IMR-90 (cell line): ENCODE measurements at places on chromosomes 7 and 10. TPM values are rescaled to one million over a fixed set of nuclear protein-coding genes. Genes with fewer than 3 reads are reported as not detected.

Gene NUTM2E
- total RNA-seq, result not detected in 2 replicates

DNA sequence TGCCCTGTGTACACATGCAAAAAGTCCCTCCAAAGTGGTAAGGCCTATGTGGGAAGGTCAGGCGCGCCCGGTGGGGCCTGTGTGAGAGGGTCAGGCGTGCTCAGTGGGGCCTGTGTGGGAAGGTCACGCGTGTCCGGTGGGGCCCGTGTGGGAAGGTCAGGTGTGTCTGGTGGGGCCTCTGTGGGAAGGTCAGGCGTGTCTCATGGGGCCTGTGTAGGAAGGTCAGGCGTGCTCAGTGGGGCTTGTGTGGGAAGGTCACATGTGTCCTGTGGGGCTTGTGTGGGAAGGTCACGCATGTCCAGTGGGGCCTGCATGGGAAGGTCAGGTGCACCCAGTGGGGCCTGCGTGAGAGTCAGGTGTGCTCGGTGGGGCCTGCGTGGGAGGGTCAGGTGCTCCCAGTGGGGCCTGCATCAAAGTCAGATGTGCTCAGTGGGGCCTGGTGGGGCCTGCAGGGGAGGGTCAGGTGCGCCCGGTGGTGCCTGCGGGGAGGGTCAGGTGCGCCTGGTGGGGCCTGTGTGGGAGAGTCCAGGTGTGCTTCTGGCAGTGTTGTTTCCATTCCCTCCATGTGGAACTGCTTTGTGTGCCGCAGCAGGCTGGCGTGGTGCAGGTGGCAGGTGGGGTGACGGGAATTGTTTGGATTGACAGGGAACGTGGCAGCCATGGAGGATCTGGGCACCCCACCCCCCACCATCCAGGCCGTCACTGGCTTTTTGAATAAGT, 15.4 kb downstream of the LRRC27 start:
- no peak for DNase-seq

Gene PVRIG
- total RNA-seq, result not detected in 2 replicates

DNA sequence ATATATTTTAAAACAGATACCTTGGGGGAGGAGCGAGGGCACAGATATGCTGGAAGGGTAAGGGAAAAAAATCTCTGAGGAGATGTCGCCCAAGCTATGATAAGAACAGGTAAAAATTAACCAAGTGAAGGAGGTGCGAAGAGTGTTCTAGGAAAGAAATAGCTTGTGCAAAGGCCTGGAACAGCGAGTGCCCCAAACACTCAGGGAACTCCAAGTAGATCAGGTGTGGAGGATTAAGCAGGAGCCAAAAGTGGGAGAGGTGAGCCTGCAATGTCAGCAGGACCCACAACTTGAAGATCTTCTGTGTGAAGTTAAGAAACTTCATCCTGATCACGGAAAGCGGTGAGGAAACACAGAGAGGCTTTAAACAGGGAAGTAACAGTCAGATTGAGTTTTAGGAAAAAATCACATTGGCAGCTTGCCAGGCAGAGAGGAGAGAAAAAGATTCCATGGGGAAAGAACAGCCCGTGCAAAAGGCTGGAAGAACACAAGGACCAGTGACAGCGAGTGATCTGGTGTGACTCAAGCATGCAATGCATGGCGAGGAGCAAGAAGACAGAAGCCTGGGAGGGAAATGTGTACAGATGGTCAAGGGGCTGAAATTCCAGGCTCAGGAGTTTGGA, 30.7 kb downstream of the FGF8 start:
- DNase-seq, result no peak

- DNase-seq, result no peak
These were observed 107.1 kb upstream of the WDR11 start for GRCh38 chr10:120744040-120744439.

DNA sequence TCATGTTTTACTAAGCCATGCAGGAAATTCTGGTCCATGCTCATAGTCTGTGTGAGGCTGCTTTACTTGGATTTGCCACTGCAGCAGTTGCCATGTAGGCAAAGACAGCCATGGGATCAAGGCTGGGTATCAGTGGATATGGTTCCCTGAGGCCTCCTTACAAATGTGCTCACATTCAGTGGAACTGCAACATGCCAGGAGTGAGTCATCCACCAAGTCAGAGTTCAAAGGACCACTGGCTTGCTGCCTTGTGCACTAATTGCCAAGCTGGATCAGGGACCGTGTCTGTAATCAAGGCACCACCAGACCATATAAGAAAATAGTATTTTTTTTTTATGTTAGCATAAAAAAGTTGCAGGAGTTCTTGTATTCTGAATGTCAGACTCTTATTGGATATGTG, 101.0 kb downstream of the CDCA7L start:
- no peak for DNase-seq

DNA sequence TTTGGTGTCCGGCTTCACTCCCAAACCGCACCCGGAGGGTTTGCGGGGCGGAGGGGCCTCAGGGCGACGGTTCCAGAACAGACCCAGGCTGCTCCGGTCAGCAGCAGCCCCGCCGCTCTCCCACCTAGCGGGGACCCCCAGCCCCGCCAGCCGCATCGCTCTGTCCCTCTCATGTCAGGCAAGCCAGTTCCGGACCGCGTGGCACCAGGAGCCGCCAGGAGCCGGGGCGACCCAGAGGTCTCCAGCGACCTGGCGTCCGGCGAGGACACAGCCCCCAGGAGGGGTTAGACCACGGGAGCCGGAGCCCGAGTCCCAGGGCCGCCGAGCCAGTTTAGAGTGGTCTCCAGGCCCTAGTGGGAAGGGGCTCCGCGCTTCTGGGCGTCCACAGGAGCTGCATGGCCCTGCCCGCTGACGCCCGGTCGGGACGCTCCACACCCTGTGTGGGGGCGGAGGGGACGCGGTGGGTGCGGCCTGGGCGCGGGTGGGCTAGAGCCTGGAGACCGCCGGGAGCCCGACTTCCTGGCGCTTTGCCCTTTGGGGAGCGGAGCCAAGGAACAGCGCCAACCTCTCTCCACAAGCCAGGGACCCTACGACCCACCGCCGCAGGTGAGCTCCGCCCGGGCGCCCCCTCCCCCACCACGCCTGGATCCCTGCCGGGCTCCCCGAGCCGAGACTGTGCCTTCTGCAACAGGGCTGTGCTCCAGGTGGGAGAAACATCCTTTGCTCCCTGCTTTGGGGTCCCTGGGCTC, 43.4 kb downstream of the ZNF117 start:
- no peak for DNase-seq

DNA sequence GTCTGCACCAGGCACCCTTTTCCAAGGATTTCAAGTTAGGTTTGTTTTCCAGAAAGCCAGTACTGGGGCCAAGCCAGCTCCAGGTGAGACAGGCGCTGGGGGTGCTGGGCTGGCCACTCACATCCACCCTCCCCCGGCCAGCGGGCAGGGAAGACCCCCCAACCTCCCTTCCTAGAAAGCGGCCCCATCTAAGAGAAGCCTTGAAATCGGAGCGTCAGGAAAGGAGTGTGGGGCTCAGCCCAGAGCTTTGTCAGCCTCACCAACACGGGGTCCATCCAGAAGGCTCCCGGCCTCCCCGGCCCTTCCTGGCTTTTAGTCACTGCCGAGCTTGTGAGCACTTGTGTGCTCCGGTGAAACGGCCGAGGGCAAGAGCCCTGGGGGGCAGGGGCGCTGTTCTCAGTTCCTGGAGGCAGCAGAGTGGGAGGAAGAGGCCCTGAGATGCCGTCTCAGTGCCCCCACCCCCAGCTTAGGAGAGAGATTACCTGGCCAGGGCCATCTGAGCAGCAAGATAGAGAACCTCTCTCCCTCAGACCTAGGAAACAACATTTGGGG, 39.6 kb downstream of the PDGFA start:
- DNase-seq, result no peak

- no peak for DNase-seq
These were observed 3.7 kb downstream of the TRAPPC14 start for GRCh38 chr7:100154651-100155491.

DNA sequence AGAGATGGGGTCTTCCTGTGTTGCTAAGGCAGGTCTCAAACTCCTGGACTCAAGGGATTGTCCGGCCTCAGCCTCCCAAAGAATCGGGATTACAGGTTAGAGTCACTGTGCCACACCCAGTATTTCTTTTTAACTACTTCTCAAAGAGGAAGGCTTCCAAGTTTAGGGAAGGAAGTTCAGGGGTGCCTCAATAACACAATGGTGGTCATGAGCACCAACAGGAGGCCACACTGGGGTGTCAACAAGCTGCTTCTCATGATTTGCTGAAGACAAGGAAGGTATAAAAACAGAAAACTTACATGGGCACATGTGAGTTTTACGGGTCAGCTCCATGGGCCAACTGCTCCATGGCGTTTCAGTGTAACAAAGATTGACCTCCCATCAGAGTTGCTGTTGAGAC, 160.5 kb downstream of the TNS3 start:
- no peak for DNase-seq

DNA sequence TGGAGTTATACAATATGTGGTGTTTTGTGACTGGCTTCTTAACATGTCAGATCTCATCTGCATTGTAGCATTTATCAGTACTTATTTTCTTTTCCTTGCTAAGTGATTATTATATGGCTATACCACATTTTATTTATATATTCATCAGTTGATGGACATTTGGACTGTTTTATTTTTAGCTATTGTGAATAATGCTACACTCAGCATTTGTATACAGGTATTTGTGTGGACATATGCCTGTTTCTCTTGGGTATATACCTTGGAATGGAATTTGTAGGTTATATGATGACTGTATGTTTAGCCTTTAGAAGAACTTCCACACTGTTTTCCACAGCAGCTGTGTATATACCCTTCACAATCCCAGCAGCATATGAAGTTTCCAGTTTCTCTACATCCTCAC, 86.5 kb downstream of the GSDME start:
- no peak for DNase-seq

DNA sequence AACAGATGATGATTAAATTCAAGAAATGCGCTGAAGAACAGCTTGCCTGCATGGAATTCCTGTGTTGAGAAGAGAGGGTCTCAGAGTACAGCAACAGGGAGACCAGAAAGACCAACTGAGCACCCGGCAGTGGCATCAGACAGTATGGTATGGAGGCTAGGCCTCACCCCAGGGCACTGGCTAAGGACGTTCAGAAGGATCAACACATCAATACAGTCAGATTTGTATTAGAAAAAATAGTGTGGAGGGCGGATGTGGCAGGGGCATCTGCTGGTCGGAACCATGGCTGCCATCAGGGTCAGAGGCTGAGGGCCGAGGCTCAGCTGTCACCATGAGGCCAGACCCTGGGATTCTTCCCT, 142.1 kb downstream of the ADARB2 start:
- no peak for DNase-seq

GRCh38 chr7:158680754-158681153, 23.9 kb downstream of the NCAPG2 start:
- DNase-seq, result no peak

DNA sequence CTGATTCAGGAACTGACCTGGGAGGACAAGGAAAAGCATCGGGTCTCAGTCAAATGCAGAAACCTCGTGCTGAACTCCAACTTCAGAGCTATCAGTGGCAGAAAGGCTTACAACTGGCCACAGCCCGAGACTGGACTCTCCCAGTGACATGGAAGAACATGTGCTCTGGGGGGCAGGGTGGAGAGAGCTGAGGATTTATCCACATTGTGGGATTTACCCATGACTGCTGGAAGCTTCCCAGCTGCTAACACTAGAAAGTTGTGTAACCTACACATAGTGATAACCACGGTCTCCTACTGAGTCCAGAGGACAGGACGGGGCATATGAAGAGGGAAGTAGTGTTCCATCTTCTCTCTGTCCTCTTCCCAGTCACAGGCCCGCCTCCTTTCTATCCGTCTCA, 103.4 kb downstream of the ITIH5 start:
- no peak for DNase-seq

Gene HOXA3
- total RNA-seq, result 0.83 and 0.90 TPM in 2 replicates

DNA sequence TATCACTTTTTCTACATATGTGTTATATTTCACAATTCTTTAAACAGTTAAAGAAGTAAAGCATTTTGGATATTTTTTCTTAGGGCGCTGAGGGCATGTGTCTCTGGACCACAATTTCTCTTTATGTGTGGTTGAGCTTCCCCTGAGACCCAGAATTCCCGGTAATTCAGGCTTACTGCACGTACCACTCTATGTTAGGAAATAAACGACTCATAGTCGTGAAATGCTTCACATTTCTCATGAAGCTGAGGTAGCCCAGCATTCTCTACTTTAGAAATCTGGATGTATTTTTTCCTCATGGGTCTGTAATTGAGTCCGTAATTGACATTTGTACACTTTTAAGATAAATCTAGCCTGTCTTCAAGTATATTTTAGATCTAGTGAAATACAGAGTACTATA, 170.6 kb downstream of the FZD1 start:
- no peak for DNase-seq

Gene LIPF
- total RNA-seq, result not detected in 2 replicates

Gene SEMA4G
- 0.56 and 0.90 TPM in 2 replicates for total RNA-seq

- no peak for DNase-seq
These were observed 21.6 kb downstream of the PRPF18 start for GRCh38 chr10:13608246-13608853.

DNA sequence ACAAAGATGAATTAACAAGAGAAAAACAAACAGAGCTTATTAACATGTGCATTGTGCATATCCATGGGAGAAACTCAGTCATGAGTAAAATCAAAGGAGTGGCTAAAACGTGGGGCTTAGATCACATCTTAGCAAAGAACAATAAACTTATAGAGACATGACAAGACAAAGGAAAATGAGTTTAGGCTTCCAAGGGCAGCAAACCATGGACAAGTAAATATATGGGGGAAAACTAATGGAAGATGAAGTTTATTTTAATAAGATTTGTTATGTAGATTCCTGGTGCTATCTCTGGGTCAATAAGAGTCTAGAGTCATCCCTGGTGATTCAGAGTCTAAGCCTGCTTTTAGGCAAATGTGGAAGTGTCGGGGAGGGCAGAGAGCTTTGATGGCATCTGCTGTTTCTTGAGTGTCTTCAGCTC, 87.2 kb upstream of the PLPP4 start:
- DNase-seq, result no peak

DNA sequence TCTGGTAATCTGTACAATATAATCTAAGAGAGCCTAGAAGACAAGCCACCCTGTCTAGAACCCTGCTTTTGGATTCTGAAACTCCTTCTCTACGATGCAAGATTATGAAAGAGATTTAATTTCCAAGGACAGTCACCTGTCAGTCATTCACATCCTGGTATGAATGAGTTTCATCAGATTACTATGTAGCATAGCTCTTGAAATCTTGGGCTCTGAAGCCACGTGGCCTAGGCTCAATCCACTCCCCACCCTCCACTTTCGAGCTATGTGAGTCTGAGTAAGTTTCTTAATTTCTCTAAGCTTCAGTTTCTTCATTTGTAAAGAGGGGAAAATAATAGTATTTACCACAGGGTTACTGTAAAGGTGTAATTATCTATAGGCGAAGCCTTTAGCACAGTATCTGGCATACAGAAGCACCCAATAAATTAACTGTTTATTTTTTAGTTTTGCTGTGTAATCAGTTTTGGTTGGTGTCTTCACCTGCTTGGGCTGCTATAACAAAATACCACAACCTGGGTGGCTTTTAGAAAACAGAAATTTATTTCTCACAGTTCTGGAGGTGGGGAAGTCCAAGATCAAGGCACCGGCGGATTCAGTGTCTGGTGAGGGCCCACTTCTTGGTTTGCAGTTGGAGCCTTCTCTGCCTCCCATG, 71.3 kb downstream of the MYOF start:
- no peak for DNase-seq
